Left ventricle myocardium inferior (tissue), 1 donor: ENCODE measurements at places on chromosomes 16 and 17. TPM values are rescaled to one million over a fixed set of nuclear protein-coding genes. Genes with fewer than 3 reads are reported as not detected.

The HS3ST6 gene
- not detected for total RNA-seq

DNA sequence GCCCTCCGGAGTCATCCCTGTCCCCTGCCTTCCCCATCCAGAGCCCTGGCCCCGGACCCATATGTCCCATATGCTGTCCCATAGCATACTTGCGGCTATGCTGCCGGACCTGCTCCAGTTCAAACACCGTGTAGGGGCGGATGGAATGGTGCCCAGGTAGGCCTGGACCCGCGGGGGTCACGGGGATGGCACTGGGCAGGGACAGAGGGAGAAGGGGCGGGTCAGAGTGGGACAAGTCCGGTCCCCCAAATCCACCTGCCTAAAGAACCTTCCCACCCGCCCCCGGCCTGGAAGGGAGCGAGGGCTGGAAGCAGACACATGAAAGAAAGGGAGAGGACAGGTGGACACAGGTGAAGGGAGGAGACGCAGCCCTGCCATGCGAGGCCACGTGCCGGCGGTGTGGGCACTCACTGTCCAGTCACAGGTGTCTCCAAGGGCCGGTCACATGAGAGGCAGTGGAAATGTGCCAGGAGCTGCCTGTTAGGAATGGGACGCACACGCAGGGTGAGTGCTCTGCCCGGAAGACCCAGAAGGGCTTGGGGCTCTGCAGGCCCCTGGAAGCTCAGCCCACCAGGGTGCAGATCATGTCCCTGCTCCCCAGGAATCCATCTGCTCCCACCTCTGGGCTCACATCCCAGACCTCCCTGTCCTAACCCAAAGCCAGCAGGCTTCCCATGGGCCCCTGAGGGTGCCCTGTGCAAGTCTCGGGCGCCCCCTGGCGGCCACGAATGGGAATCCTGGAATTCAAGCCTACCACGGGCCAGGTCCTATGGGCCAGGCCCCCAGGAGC, 14.0 kb downstream of the UBALD2 start:
- no peaks in the 10 kb centered on the region for H3K36me3 ChIP-seq
- H3K27me3 ChIP-seq = no peaks in the 10 kb centered on the region
- H3K4me3 ChIP-seq = no peak overlapping the region
- peaks cover 24% of the 10 kb centered on the region for H3K4me1 ChIP-seq
- peak; percentile 89 for DNase-seq
- no peak overlapping the region for H3K27ac ChIP-seq

- H3K27me3 ChIP-seq = peaks cover 99% of the 10 kb centered on the region
- no peaks in the 10 kb centered on the region for H3K4me1 ChIP-seq
- H3K36me3 ChIP-seq = no peaks in the 10 kb centered on the region
- no peak overlapping the region for H3K27ac ChIP-seq
These were observed 9.5 kb downstream of the DLX4 start for GRCh38 chr17:49978501-49978900.

- no peaks in the 10 kb centered on the region for H3K36me3 ChIP-seq
- no peak overlapping the region for H3K4me3 ChIP-seq
- no peaks in the 10 kb centered on the region for H3K27me3 ChIP-seq
- H3K27ac ChIP-seq = no peak overlapping the region
- H3K4me1 ChIP-seq = peaks cover 3% of the 10 kb centered on the region
These were observed 681.0 kb upstream of the KIF2B start for GRCh38 chr17:53141731-53142130.

The CDK3 gene
- total RNA-seq = 1.8 TPM

The TEX19 gene
- not detected for total RNA-seq

The SLC25A11 gene
- total RNA-seq = 219 TPM

DNA sequence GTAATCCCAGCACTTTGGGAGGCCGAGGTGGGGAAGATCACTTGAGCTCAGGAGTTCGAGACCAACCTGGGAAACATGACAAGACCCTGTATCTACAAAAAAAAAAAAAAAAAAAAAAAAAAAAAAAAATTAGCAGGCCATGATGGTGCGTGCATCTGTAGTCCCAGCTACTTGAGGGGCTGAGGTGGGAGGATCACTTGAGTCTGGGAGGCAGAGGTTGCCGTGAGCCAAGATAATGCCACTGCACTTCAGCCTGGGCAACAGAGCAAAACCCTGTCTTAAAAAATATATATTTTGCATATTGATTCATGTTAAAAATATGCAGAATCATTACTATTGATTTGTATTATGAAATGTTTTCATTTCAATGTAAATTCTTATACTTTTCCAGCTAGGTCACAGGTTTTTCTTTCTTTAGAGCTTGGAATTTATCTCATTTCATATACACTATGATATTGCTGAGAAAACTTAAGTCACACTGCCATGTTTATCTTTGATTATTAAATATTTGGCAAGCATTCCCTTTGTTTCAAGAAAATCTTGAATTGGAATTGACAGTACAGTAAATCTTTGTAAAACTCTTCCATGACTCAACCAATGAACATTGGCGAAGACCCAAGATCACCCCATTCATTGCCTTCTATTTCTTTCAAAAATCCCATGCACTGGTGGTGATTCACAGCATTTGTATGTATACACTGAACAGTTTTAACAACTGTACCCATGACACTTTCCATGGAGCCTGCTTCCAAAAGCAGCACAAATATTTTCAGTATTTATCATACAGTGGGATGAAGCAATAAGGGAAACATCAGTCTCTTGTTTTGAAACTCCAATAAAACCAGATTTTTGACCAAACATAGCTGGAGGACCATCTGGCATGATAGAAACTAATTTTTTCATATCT, 83.5 kb upstream of the TNRC6A start:
- H3K36me3 ChIP-seq = no peaks in the 10 kb centered on the region
- peak overlapping the region; percentile 24 for H3K27ac ChIP-seq
- no peak overlapping the region for H3K4me3 ChIP-seq
- no peak for DNase-seq

The ICAM2 gene
- total RNA-seq = 28.2 TPM

DNA sequence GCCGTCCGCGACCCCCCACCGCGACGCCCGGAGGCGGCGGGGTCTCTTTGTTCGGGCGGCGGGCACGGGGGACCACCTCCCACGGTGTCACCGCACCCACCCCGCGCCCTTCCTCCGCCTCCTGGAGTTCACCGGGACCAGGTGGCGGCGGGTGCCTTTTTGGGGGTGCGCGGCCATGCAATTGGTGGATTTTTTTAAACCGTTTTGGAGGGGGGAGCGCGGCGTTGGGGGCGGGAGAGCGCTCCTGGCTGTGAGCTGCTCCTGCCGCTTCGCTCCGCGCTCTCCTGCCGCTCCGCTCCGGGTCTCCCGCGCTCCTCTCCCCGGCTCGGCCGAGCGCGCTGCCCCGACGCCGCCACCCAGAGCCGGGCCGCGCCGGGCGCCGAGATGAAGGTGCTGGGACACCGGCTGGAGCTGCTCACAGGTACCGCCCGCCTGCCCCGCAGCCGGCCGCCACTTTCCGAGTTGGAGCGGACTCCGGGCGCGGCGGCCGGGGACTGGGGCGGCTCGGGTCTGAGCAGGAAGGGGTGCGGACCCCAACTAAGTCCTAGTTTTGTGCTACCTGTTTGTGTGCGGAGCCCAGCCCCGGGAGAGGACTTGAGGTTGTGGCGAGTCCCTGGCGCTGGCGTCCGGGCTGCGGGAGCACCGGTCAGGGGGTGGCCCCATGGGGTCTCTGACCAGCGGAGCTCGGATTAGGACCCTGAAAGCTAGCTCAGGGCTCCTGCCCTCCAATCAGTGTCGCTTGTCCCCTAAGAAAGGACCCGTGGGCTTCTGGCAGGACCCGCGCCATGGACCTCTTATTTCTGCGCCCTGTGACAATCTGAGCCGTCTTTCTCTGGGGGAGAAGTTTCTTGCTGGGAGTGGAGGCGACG, 35.7 kb upstream of the NDRG4 start:
- peak overlapping the region; percentile 79 for H3K4me3 ChIP-seq
- H3K27ac ChIP-seq = peak overlapping the region; percentile 93
- H3K36me3 ChIP-seq = no peaks in the 10 kb centered on the region
- H3K4me1 ChIP-seq = peaks cover 83% of the 10 kb centered on the region
- DNase-seq = peak; percentile 53

DNA sequence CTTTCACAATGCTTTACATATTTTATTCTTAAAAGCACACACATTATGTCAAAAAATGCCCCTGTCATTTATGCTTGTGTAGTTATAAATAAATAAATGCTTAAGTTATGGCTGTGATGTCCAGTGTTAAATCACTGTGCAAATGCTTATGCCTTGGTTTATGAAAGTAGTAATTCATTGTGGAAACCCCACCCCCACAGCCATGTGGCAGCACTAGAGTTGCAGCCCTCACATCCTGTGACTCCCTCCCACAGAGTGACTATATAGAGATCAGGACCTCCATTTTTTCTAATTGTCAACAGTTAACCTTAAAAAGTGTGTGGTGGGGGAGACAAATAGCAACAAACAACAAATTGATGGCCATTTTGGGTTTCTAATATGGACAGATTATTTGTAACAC, 2.4 kb downstream of the SKAP1 start:
- DNase-seq = no peak
- H3K27ac ChIP-seq = no peak overlapping the region
- H3K4me3 ChIP-seq = no peak overlapping the region

The AGRP gene
- not detected for total RNA-seq
